ENCODE measurements at places on chromosomes 4 and X.

DNA sequence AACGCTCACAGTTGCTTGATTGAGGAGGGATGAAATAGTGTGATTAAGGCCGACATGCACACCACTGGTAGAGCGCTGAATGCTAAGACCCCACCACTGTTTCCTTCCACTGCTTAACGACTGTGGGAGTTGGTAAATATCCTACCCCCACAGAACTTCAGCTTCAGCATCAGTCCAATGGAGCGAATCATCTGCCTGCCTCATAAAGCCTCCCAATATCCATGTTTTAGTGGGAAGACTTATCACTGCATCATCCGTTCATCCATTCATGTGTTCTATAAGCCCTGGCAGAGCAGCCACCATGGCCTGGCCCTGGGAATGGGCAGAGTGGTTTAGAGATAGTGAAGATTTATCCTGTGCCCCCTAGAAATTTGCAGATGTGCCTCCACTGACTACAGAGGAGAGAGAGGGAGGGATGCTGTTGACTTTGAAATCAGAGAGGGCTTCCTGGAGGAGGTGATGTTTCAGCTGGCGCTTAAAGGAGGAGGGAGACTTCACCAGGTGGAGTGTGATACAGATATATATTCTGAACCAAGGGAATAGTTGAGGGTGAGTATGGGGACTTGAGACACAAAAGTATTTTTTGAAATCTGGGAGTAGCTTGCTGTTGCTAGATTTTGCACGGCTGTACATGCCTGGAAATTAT is 71.9 kb upstream of the STX18 start:
- no peak for DNase-seq

GRCh38 chr4:21879187-21879586 is 69.4 kb downstream of the KCNIP4 start:
- no peak for DNase-seq

DNA sequence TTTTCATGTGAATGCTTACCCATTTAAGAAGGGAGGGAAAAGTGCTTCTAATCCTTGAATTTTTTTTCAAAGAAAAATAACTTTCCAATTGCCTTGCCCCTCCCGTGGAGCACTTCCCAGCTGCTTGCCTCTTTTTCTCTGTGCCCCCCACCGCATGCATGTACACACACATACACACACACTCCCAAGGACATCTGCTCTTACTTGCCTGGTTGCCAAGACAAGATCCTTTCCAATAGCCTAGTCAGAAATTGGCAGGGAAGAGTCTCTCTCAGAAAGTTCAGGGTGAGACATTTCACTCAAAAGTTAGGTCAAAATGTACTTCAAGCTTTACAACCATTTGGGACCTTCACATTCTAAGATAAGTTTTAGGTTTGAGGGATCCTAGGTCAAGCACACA is 10.9 kb downstream of the HHIP start:
- DNase-seq = no peak

- DNase-seq = no peak
Measured at GRCh38 chr4:82467471-82467870, 37.1 kb downstream of the ENOPH1 start.

- no peak for DNase-seq
Measured at GRCh38 chr4:174173360-174173759, 110.1 kb downstream of the FBXO8 start.

DNA sequence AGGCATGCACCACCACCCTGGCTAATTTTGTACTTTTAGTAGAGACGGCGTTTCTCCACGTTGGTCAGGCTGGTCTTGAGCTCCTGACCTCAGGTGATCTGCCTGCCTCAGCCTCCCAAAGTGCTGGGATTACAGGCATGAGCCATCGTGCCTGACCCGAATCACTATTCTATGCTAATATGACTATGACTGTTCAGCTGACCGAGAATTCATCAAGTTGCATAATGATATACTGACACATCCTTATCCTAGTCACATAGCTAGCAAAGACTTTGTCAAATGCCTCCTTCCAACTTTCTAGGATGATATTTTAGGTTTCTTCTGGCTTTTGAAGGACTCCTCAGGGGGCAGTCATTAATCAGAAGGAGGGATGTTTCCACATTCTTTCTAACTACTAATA is 4.8 kb upstream of the GPM6B start:
- DNase-seq = no peak

- no peak for DNase-seq
Measured at GRCh38 chr4:10003666-10004065, 17.6 kb downstream of the SLC2A9 start.

GRCh38 chr4:76748649-76749048 is 149.3 kb downstream of the SOWAHB start:
- DNase-seq = no peak

- no peak for DNase-seq
Measured at GRCh38 chr4:105967058-105967658, 71.9 kb downstream of the NPNT start.

DNA sequence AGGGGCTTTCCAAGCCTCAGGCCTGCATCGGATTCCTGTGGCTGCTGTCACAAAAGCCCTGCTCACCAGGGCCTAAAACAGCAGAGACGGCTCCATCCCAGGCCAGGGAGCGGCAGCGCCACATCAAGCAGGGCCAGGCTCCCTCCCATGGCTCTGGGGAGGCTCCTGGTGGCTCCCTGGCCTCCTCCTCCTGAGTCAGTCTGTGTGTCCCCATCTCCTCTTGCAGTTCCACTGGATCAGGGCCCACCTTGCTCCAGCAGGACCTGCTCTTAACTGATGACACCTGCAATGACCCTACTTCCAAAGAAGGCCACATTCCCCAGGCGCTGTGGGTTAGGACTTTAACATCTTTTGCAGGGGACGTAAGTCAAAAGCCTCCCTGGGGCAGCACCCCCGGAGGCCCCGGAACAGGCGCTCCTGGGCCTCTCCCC is 51.9 kb downstream of the CPZ start:
- DNase-seq = no peak

GRCh38 chr4:133178956-133179355 is 29.9 kb downstream of the PCDH10 start:
- no peak for DNase-seq

DNA sequence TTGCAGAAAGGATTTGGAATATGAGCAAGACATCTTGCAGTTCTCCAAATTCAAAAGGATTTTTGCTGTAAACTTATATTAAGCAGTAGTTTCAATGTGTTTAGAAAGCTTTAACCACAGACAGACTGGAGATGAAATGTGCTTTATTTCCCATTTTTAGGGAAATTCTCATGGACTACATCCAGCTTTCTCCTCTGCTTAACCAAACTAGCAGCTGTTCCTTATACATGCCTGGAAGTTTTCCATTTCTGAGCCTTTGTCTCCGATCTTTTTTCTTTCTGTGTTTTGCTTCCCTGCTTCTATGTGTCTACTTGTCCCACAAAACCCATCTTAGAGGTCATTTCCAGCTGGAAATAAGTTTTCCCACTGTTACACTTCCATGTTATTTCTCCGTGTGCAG is 41.6 kb downstream of the TMA16 start:
- no peak for DNase-seq

GRCh38 chr4:25839687-25840086 is 23.1 kb downstream of the SEL1L3 start:
- no peak for DNase-seq

GRCh38 chr4:72302981-72303704 is 265.9 kb downstream of the ADAMTS3 start:
- DNase-seq = no peak

GRCh38 chr4:179447308-179447707 is 2005.1 kb upstream of the AGA start:
- DNase-seq = no peak

GRCh38 chr4:78345237-78345636 is 206.3 kb upstream of the ANXA3 start:
- no peak for DNase-seq

DNA sequence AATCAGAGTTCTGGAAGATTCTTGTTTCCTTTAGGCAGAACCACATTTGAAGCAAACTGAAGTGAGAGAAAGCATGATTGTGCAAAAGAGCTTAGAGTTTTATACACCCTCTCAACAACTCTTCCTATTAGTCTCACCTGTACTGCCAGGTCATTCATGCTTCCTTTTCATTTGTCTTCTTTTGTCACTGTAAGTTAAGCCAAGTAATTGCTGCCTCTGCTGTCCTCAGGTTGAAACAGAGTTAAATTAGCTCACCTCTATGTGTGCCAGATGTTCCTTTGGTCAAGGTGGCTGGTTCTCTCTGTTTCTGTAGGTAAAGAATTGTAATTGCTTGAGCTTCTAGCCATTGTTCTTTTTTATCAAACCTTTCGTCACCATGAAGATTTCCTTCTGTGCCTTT is 41.1 kb upstream of the HPGD start:
- no peak for DNase-seq

- DNase-seq = no peak
Measured at GRCh38 chr4:2138846-2139500, 79.8 kb downstream of the NAT8L start.

GRCh38 chr4:2413821-2414610 is 4.4 kb downstream of the ZFYVE28 start:
- no peak for DNase-seq

DNA sequence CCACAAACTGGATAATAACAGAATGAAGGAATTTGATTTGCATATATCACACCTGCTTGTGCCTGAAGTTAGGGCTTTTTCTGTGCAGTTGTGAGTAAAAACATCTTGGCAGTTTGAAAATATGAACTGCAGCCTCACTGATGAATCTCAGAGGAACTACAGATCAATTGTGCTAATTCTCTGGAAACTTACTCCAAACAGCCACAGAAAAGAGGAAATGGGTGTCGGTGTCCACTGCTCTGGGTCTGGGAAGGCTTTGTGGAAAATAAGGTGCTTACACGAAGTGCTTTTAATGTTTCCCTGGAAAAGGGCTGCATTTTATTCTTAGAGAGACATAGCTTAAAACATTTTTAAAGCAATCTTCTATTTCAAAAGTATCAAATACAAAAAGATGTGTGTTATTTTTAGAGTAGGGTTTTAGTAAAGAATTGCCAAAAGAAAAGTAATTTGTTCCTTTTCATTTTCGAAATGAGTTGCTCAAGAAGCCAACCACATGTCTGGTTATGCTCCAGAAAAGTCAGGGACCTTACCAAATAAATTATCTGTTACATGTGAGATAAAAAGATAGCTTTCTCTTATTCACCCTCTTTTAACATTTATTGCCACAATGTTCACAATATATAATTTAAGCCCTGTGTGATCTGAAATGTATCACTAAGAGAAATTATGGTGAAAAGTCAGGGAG is 240.1 kb downstream of the FRAS1 start:
- no peak for DNase-seq

Data from D721Med (cell line).